Upper lobe of left lung (tissue), 6 donors: ENCODE measurements at places on chromosomes 7 and 10.

DNA sequence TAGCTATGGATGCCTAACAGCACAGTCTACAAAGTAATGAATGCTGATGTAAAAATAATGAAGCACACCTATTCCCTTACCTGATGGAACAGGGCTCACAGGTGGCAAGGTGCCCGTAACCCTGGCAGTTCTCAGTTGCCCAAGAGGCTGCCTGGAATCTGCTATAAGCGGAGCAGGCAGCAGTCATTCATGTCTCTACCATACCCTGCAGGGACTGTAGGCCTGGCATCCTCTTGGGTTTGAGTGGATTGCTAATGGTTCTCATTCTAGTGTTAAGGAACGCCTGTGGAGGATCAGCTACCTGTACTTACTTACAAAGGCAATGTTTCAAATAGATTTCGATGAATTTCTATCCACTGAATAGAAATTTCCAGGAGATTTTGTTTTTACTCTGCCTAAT lies 38.4 kb downstream of the BAIAP2L1 start:
- peak; percentile 82 for DNase-seq

- DNase-seq = no peak
Observed at GRCh38 chr10:103578782-103579382, 85.4 kb downstream of the NEURL1 start.

DNA sequence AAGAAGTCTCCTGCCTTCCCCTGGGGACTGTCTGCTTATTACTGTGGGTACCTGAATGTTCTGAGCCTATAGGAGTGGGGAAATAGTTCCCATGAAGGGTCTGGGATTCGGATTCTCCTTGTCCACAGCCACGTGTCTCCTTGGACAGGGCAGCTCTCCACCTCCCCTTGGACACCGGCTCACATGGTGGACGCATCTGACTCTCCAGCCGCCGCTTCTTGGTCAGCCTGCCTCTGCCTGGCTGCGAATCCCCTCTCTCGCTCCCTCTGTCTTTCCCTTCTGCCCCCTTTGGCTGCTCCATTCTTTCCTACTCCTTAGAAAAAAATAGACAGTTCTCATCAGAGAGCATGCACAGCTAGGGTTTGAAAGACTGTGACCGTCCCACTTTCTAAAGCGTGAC lies 46.9 kb downstream of the JAKMIP3 start:
- DNase-seq = peak; percentile 12

DNA sequence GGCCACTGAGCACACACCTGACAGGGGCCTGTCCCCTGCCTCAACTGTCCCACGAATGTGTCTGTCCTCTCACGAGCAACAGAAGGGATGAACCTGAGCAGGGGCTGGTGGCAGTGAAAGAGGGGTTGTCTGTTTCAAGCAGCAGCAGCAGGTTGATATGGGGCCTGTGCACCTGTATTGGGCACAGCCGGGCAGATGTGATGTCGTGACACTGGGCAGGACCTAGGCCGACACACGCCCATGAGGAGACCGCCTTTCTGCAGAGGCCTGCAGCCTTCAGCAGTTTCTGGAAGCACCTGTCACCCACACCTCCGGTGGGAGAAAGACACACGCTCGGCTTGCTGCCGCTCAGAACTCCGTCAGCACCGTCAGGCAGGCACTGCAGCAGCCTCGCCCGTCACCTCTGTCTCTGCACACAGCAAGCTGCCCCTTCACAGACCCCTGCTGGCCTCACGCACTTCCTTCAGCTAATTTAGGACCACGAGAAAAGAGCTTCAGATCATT lies 48.5 kb downstream of the AMZ1 start:
- peak; percentile 47 for DNase-seq

GRCh38 chr10:113320987-113321386 lies 231.9 kb upstream of the HABP2 start:
- no peak for DNase-seq

DNA sequence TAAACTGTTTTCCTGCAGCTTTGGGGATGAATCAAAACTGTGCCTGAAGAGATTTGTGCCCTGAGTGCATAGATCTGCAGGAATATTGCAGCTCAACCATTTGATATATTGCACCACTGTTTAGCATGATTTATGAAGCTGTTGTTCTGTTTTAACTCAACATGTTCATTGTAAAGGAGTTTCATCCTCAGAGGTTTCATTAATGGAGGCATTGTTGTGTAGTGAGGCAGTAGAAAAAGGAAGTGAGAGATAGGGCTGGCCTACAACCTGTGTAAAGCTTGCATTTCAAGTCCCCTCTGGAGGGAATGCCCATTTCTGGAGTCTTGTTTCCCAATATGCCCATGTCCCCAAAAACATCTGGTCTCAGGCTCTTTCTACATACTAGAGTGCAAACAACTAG lies 67.5 kb downstream of the DNAJC12 start:
- no peak for DNase-seq

DNA sequence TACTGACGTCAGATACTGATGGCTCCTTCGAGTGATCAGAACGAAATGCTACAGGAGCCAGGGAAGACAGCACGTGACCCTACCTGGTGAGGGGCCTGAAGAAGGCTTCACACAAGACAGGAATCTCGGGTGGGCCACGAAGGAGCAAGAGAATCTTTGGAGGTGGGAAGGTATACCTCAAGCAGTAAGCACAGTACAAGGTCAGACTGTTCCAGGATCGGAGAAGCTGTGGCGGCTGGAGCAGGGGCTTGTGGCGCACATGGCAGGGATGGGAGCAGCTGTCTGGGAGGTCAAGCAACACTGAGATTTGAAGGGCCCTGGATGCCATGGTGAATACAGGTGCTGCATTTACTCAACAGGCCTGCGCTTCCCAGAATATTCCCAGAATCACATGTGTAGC lies 45.4 kb downstream of the C10orf143 start:
- DNase-seq = no peak

GRCh38 chr10:122096705-122097104 lies 107.7 kb downstream of the TACC2 start:
- DNase-seq = no peak

DNA sequence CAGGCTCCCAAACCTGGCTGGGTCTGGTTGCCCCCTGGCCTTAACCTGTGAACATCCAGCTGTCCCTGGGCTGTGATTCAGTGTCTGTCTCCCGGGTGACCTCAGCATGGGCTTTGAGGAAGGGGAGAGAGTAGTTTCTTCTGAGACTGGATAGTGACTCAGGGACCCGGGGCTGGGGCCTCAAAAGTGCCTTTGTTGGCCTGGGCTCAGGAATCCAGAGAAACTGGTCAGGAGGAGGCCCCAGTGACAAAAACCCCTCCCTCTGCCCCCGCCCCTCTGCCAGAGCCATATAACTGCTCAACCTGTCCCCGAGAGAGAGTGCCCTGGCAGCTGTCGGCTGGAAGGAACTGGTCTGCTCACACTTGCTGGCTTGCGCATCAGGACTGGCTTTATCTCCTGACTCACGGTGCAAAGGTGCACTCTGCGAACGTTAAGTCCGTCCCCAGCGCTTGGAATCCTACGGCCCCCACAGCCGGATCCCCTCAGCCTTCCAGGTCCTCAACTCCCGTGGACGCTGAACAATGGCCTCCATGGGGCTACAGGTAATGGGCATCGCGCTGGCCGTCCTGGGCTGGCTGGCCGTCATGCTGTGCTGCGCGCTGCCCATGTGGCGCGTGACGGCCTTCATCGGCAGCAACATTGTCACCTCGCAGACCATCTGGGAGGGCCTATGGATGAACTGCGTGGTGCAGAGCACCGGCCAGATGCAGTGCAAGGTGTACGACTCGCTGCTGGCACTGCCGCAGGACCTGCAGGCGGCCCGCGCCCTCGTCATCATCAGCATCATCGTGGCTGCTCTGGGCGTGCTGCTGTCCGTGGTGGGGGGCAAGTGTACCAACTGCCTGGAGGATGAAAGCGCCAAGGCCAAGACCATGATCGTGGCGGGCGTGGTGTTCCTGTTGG lies at the start of gene CLDN4:
TSS of gene CLDN4 (plus strand) at position 316 of the 903 bp plus-strand sequence. CDS start at position 522, 206 bp downstream.
- DNase-seq = peak; percentile 90

- no peak for DNase-seq
Observed at GRCh38 chr7:50552139-50552538, 13.1 kb downstream of the DDC start.

GRCh38 chr7:55308186-55308929 lies 56.8 kb upstream of the LANCL2 start:
- no peak for DNase-seq

- no peak for DNase-seq
Observed at GRCh38 chr10:73576178-73576889, 14.8 kb downstream of the USP54 start.

GRCh38 chr7:113810080-113810744 lies 108.6 kb downstream of the PPP1R3A start:
- DNase-seq = no peak

DNA sequence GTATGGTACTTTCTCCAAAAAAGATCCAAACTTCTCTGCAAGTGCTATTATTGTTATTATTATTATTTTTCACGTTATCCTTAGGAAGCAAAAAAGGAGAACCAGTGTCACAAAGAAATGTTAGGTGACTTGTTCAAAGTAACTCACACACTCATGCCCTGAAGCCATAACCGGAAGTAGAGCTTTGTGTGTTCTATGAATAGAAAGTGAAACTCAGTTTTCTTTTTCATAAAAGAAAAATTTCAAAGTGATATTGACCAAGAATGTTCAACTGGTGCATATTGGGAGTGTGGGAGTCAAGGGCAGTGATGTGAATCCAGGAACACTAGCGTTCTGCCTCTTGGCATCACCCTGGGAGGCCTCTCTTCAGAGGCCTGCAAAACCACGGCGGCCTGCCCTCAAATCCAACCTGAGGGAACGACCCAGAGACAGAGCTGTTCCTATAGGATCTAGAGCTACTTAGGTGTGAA lies 106.1 kb downstream of the PRKCQ start:
- no peak for DNase-seq

GRCh38 chr7:144786079-144786478 lies 49.8 kb downstream of the TPK1 start:
- no peak for DNase-seq

DNA sequence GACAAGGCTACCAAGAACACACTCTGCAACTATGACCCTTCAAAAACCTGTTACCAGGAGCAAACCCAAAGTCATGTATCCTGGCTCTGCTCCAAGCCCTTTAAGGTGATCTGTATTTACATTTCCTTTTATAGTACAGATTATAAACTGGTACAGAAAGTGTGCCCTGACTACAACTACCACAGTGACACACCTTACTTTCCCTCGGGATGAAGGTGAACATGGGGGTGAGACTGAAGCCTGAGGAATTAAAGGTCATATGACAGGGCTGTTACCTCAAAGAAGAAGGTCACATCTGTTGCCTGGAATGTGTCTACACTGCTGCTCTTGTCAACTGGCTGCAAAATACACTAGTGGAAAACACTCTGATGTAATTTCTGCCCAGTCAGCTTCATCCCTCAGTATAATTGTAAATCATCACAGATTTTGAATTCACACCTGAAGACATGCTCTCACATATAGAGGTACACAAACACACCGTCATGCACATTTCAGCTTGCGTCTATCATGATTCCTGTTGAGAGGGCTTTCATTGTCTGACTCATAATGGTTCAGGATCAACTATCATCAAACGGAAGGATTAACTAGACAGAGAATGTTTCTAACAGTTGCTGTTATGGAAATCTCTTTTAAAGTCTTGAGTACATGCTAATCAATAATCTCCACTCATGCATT lies 318.3 kb downstream of the NXPH1 start:
- DNase-seq = no peak

DNA sequence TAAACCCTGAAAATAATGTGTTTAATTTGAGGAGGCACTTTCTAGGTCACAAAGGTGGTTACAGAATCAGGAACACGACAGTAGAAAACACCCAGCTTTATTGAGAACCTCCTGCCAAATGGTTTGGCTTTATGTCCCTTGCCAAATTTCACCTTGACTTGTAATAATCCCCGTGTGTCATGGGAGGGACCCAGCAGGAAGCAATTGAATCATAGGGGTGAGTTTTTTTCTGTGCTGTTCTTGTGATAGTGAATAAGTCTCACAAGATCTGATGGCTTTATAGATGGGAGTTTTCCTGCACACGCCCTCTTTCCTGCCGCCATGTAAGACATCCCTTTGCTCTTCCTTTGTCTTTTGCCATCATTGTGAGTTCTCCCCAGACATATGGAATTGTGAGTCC lies 193.8 kb upstream of the KLF6 start:
- no peak for DNase-seq

DNA sequence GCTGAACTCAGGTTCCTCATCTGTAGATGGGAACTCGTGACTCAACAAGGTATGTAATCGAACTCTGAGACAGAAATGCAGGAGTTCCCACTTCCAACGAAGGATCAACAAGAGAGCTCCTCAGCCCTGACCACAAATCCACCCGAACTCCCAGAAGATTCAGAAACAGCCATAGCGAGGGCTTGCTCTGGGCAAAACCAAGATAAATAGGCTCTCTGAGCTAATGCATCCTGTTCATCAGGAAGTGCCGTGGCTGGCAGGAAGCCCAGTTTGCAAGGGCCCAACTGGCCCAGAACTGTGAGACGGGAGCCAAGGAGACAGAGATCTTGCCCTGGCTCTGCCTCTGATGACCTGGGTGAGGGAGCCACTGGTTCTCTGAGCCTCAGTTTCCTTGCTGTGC lies 141.7 kb upstream of the PFKP start:
- peak; percentile 46 for DNase-seq

GRCh38 chr10:25867321-25867720 lies 66.7 kb upstream of the MYO3A start:
- no peak for DNase-seq

- DNase-seq = no peak
Observed at GRCh38 chr10:79358811-79359210, 11.5 kb downstream of the PPIF start.

GRCh38 chr7:99131290-99131689 lies 12.6 kb downstream of the SMURF1 start:
- DNase-seq = no peak

DNA sequence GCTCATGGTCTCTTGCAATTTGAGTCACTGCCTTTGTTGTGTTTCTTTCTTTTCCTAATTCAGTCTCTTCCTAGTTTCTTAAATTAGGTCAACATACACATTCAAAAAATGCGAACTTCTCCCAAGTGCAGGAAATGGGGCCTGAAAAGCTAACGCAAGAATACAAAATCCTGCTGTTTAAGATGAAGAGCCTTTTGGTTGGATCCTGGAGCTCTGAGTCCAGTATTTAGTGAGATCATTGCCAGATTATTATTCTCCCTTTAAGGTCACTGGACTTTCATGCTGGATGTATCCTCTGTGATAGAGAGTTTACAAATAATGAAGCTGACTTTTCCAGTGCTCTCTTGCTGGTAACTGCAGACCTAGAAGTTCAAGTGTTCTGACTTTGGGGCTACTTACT lies 401.9 kb upstream of the MKI67 start:
- DNase-seq = no peak

GRCh38 chr10:17064435-17064834 lies 65.2 kb downstream of the CUBN start:
- no peak for DNase-seq

GRCh38 chr7:91397612-91398011 lies 133.4 kb downstream of the FZD1 start:
- DNase-seq = no peak

GRCh38 chr10:93821051-93821772 lies 63.5 kb downstream of the LGI1 start:
- DNase-seq = no peak

DNA sequence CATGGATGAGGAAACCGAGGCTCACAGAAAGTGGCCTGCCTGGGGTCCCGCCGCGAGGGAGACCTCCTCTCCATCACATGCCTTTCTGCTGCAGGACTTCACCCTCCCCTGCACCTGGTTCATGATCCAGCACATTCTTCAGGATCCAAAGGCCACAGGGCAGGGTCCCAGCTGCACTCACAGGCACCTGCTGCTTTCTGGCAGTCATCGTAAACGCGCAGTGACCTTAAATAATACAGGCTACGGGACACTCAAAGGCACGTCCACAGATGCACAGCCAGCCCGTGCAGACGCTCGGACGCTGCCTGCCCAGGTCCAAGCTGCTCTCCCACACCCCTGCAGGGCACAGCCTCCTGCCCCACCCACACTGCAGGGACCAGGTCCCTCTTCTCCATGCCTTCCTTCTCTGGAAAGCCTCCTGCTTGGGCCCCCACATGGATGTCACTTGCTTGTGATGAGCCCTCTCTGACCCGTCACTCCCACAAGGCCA lies 49.9 kb downstream of the CALML3 start:
- no peak for DNase-seq
